ENCODE measurements at places on chromosomes 5 and 9.

DNA sequence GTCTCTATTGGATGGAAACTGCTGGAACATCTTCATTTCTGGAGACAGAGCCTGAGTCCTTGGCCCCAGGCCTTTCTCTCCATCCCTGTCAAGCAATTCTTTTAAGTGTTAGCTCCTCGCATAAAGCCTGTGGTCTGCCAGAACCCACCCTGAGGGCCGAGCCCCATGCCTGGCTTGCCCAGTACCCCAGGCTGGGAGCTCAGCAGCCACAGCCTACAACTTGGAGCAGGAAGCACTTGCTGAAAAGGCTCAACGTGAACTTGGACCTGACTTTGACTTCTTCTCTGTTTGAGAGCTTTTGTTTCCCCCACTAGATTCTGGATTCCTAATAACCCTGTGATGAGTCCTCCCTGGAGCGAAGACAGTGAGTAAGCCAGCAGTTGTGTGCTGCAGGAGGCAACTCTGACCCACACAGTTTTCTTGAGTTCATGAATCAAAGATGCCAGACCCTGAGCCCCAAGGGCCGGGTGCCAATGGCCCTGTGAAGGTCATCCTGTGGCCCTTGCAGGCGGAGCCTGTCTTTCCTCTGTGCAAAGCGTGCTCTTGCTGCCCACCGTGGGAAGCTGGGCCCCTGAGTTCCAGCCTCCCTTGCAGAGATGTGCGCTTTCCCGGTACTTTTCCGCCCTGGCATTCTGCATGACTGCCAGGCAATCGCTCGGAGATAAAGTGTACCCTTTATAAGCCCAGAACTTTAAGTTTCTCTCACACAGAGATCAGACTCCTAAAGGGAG is 64.3 kb upstream of the RUFY1 start:
- DNase-seq: no peak

DNA sequence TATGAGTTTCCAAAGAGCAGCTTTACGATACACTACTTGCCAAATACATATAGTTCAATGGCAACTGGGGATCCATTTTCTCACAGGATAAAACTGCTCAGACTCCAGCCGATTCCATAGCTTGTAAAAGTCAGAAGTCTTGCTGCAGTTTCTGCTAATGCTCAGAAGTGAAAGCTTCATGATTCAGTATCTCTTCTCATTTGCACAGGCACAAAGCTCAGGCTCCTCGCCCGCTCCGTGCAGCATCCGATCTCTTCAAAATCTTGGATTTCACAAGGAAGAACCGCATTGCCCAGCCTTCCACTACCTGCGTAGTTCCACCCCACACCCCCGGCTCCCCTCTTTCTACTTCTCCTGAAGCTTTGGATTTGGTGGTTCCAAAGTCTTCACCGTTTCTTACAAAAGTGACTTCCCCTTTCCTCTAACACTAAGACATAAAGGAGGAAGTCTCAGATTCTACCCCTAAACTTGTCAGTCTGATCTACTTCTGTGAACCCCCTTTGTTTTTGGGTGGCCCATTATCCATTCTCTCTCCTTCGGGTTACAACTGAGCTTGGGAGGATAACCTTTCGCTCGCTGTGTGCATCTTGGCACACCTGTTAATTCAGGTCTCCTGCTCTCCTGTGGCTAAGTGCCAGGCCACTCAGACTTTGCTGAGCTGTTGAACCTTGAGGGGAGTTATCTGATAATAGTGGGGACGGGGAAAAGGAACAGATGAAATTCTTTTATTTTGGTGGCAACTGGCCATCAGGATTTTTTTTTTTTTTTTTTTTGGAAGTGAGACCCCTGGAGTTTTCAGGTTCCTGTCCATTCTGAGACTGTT is 194.1 kb downstream of the GNA14 start:
- DNase-seq: no peak

DNA sequence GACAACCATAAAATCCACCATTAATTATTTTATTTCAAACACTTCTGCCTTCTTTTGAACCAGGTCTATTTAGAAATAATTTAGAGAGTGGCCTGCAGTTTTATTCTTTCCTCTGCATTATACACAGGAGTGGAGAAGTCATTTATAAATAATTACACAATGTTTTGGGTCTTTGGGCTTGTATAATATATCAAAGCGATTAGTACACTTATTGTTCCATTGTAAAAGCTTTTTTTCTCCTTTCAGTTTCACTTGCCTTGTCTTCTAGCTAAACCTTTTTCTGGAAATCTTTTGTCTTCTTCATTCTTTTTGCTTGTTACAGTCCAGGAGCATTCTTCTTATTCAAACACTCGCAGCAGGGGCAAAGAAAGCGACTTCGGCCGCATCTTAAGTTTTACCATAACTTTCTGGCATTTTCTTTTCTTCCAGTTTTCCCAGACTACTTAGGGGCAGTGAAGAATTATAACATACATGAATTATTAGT is 7.3 kb upstream of the NEUROG1 start:
- DNase-seq: no peak

- DNase-seq: no peak
Observed at GRCh38 chr5:151107084-151107483, 26.2 kb upstream of the TNIP1 start.

GRCh38 chr5:143205883-143206195 is 197.6 kb downstream of the NR3C1 start:
- DNase-seq: no peak

- no peak for DNase-seq
Observed at GRCh38 chr5:100644185-100644584, 109.0 kb downstream of the FAM174A start.

All from fibroblast of skin of right biceps (primary cell).